ENCODE measurements at places on chromosomes 1 and 21. TPM values are rescaled to one million over a fixed set of nuclear protein-coding genes. Genes with fewer than 3 reads are reported as not detected.

DNA sequence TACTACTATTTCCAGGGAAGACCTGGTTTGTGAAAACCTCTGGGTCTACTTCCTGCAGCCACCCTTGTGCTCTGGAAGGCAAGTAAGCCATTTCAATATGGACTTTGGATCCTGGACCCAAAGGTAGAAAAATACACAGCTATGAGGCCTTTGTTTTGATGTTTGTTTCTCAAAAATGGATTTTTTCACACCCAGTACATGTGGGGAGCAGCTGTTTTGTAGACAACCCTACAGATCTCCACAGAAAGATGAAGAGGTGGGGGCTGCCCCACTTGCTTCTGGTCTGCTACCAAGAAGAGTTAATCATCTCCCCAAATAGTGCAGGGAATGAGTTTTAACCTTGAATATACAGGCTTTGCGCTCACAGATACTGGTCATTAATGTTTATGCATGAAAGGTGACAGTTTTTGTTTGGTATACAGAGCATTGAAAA is 29.2 kb downstream of the ZNF281 start:
- no peak for DNase-seq

- no peak for DNase-seq
Observed at GRCh38 chr1:63784489-63785390, 10.9 kb downstream of the ROR1 start.

- no peak for DNase-seq
Observed at GRCh38 chr1:184951788-184952187, 22.5 kb downstream of the NIBAN1 start.

DNA sequence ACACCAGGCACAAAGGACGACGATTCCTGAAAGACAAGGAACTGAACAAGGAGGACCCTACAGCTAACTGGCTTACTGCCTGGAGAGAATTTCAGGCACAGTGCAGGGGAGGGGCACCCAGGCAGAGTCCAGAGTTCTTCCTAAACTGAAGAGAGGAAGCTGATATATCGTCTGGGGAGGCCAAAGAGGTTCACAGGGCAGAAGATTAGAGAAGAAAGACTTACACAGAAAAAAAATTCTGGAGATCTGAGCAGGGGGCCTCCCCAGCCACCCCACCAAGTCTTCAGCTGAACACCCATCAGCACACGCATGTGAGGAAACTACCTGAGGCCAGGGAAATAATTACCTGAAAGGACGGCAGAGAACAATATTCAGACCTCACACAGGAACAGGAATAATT is 24.6 kb downstream of the SORT1 start:
- no peak for DNase-seq

GRCh38 chr1:223202376-223203033 is 59.5 kb upstream of the TLR5 start:
- DNase-seq, result no peak

- no peak for DNase-seq
Observed at GRCh38 chr21:31289702-31290101, 54.4 kb downstream of the TIAM1 start.

DNA sequence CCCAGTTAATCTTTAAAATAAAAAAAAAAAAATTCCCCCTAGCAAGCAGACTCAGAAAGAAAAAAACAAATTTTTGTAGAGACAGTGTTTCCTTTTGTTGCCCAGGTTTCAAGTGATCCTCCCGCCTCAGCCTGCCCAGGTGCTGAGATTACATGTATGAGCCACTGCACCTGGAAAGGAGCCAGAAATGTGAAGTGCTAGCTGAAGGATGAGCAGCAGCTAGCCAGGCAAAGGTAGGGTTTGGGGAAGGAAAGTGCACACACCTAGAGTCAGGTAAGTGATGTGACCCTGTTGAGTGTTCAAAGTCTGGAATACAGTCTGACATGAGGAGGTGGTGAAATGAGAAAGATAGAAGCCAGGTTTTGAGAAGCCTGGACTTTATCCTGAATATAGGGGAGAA is 1.7 kb downstream of the AKR1A1 start:
- DNase-seq, result no peak

DNA sequence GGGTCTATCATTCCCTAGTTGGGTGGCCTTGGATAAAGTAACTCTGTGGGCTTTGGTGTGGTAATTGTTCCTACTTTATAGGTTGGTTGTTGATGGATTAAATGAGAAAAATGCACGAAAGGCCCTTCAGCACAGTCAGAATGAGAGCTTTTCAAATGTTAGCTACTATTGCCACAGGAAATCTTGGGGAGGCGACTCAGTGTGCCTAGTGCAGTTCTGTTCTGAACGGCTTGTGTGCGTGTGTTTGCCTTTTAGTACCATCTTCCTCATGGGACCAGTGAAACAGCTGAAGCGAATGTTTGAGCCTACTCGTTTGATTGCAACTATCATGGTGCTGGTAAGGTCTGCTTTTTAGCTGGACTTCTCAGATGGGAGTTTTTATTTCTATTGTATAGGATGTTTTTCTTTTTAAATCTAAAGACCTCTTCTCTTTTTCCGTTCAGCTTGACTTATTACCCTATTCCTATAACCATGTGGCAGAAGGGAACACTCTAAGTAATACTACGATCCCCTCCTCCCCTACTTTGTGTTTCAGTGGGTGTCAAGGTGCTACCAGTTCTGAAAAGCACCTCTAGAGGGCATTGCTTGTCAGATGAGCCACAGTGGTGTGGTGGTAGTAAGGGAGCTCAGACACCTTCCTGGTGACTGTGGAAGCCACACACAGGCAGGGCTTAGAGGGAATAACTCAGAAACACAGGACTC is 9.2 kb downstream of the SFT2D2 start:
- no peak for DNase-seq

DNA sequence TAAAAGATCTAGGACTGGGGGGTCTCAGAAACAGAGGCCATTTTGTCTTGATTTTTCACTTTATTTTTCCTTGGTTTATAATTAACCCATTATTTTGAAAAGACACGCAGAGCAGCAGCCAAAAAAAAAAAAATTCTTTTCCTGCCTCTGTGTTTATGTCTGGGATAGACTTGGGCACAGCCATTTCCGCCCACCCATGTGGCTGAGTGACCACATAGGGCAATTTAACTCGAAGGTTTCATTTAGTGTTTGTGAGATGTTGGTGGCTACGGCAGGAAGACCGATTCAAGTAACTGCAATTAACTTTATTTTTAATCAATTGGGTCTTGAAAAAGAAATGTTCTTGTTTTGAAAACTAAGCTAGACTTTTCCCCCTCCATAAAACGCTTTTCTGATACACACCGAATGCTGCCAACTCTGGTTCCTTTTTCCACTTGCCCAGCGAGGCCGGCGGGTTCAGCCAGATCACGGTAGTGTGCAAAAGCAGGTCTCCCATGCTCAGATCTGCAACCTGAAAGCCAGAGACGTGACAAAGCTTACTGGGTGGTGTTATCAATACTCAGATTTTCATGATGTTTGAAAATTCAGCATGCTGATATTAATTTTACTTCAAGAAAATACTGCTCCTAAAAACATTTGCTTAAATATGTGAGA is 97.4 kb upstream of the KRTAP19-8 start:
- DNase-seq, result no peak

DNA sequence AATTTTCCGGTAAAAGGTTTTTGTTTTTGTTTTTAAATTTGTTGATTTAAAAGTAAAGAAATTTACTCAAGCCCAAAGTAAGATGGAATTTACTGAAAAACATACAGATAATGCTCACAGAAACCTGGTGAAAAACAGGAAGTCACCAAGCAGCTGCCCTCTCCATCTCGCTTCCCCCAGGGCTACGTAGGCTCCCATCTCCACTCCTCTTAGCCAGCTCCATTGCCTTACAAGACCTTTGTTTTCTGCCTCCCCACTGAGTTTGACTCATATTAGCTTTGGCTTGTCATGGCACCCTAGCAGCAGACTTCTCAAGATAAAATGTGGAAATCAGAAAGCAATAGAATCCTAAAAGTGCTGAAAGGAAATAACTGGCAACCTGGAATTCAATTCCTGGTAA is 57.9 kb downstream of the PHTF1 start:
- no peak for DNase-seq

DNA sequence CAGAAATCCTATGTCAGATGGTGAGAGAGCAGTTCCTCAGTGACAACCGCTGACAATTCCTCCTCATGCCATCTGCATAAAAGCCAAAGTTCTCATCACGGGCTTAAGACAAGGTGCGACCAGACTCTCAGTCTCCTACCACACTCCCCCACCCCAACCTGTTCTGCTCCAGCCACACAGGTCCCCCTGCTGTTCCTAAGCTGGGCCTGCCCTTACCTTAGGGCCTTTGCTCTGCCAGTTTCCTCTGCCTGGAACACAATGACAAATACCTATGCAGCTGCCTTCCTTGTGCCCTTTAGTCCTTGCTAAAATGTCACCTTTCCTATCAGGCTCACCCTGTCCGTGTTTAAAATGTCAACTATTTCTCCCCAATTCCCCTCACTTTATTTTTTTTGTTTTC is 382.2 kb downstream of the NTNG1 start:
- DNase-seq, result no peak

DNA sequence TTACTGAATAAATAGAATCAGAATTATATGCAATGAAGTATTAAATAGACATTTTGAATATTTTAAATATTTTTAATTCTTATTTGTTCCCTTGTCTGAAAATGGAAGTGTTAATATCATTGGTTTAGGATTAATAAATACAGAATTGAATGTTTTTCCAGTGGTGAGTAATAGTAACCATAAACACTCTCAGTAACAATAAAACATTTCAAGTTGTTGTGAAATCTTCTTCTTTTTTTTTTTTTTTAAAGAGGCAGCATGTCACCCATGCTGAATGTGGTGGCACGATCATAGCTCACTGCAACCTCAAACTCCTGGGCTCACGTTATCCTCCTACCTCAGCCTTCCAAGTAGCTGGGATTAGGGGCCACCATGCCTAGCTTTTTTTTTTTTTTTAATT is 86.2 kb upstream of the ZBTB18 start:
- no peak for DNase-seq

- no peak for DNase-seq
Observed at GRCh38 chr1:48492392-48492791, 20.4 kb upstream of the SPATA6 start.

DNA sequence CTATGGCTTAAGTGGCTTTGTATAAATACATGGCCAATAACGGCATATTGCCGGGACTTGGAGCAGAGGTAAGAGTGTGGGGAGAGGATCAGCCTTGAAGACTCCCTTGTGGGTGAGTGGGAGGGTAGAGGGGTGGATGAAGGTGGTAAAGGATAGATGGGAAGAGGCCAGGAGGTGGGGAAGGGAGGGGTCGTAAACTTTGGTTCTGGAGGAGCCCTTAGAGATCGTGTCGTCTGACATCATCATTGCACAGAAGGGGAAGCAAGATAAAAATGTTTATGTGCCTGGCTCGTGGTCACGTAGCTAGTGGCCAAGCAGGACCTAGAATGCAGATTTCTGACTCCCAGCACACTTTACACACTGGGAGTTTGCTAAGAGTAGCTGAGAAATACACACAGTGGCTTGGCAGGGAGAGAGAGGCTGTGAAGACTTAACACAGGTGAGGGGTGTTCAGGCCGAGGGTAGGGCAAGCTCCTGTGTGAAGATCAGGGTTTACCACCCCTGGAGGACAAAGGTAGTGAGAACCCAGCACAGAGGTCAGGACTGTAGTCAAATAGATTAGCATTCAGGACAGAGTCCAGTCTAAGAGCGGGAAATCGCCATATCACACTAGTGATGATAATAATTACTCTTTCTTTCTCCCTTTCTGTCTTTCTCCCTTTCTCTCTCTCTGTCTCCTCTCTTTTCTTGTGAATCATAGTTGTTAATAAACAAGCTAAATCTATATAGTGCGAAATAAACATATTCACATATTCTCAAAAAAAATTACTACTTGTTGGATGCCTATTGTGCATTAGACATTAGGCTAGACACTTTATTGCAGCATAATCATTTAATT is 75.5 kb downstream of the LRRC8D start:
- no peak for DNase-seq

DNA sequence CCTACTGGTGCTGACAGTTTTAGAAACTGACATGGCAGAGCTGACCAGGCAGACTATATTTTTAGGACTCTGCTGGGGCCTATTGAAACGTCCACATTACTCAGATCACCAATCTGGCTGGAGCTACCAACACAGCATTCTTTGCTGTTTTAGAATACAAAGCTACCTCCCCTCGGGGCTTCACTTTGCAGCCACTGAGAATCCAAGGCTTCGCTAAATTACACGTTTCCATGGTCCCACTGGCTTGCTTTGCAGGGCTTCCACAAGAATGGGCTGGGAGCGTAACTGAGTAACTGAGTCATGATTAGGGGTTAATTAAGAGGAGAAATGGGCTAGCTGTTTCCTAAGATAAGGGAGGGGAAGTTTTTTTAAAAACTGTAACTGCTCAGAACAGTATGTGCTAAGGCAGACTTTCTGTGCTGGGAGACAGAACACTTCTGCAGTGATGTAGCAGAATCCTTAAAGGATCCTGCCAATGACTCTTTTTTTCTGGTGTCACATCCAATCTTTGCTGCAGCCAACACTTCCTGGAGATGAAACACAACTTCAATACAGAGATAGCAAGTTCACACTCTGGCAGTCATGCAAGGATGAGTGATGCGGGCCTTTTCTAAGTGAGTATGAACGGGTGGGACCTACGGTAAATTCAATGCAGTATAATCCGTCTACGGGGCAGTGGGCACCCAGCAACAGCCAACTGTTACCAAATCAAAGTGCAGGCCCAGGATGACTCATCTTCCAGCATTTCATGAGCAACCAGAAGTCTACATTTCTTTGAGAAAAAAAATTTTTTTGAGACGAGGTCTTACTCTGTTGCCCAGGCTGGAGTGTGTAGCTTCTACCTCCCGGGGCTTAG is 21.5 kb downstream of the NDUFS5 start:
- peak; percentile 53 for DNase-seq

DNA sequence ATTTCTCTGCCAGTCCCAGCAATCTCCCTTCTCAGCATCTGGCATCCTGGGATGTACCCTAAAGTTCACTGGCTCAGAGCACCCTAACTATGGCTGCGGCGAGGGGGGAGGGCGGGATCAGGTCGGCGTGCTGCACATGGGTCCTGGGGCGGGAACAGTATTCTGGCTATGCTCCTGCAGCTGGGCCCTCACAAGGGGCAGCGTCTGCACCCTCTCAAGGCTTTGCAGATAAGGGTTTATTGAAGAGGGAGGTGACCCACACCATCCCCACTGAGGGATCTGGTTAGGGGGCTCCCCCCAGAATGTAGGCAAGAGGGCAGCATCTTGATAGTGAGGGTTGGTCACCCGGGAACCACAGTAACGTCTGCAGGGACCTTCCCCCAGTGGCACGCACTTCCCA is 44.9 kb upstream of the PCBP3 start:
- DNase-seq, result no peak

- no peak for DNase-seq
Observed at GRCh38 chr1:233440951-233441401, 113.5 kb downstream of the MAP3K21 start.

The C1orf50 gene
- total RNA-seq, result 5.7 TPM

The NOTCH2NLA gene
- 27.9 TPM for total RNA-seq

The SLC25A34 gene
- 1.6 TPM for total RNA-seq

The S100A1 gene
- not detected for total RNA-seq

The CTSS gene
- 18.9 TPM for total RNA-seq

The EXO1 gene
- 0.52 TPM for total RNA-seq

The OR2L13 gene
- total RNA-seq, result 0.21 TPM

The TAS1R1 gene
- not detected for total RNA-seq

The IL20 gene
- total RNA-seq, result 40.6 TPM

The ARHGEF11 gene
- total RNA-seq, result 49.3 TPM

The PRRX1 gene
- 80.3 TPM for total RNA-seq

The CELSR2 gene
- 9.6 TPM for total RNA-seq
